Stimulated activated CD8-positive, alpha-beta memory T cell treated with anti-CD3 and anti-CD28 coated beads, Interleukin-7, amount 100 ng/mL, for 4 hours (primary cell): ENCODE measurements at places on chromosomes 6 and 20.

GRCh38 chr6:155187994-155188706 is 75.7 kb upstream of the CLDN20 start:
- DNase-seq = no peak

DNA sequence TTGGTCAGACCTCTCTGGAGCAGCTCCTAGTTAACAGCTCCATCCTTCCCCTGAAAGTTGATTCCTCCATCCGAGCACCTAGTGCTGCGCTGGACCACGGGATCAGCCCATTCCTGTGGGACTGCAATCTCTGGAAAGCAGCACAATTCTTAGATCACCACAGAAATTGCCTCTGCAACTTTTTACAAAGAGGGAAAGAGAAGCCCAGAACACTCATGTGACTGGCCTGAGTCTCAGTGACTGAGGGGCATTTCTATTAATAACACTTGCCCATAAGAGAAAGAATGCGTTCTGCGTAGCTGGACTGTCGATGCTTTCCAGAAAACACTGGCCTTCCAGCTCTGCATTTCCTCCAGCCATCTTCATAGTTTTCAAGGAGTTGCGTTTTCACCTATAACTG is 18.3 kb downstream of the MPC1 start:
- no peak for DNase-seq

GRCh38 chr6:5078121-5078669 is 6.9 kb upstream of the PPP1R3G start:
- no peak for DNase-seq

GRCh38 chr6:7042056-7042653 is 65.6 kb upstream of the RREB1 start:
- DNase-seq = no peak

- DNase-seq = no peak
Observed at GRCh38 chr6:135531954-135532490, 34.5 kb upstream of the AHI1 start.

GRCh38 chr6:11323666-11324452 is 91.4 kb upstream of the NEDD9 start:
- DNase-seq = no peak

GRCh38 chr6:150735341-150735851 is 130.1 kb upstream of the MTHFD1L start:
- no peak for DNase-seq

DNA sequence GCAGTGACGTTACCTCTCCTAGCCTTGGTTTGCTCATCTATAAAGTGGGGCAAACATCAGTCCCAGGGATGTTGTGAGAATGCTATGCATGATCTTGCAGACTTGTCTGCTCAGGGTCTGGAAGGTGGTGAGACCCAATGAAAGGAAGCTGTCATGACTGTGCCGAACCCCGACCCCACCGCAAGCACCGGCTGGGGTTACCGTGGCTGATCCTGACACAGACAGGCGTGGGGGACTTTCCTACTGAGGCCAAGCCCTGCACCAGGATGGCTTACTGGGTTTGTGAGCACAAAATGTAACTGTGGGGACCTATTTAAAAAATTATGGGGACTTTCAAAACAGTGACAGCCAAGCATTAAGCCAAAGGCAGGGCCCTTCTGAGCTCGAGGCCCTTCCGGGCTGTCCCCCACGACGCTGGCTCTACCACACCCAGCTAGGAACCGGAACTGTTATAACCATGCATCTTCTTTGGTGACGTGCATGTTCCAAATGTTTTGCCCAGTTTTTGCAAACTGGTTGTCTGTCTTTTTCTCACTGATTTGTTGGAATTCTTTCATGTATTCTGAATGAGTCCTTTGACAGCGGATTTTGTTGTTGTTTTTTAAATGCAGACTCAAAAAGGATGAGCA is 76.6 kb upstream of the PMEPA1 start:
- DNase-seq = no peak

DNA sequence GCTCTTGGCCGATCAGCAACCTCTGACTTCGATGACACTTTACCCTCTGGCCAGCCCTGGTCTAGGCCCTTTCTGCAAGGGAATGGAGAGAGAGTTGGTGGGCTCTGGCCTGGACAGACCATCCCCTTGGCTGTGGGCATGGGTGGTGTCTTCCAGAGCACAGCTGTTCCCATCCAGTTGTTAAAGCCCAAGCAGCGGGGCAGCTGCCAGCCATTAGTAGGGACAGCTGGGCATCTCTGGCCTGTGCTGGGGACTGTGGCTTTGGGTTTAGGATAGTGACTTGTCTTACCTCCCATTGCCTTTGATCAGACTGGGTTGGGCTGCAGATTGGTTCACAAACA is 2.8 kb downstream of the CDC25B start:
- no peak for DNase-seq

GRCh38 chr6:68710916-68711315 is 75.8 kb downstream of the ADGRB3 start:
- DNase-seq = no peak

GRCh38 chr6:90403489-90404381 is 107.1 kb upstream of the BACH2 start:
- DNase-seq = no peak

DNA sequence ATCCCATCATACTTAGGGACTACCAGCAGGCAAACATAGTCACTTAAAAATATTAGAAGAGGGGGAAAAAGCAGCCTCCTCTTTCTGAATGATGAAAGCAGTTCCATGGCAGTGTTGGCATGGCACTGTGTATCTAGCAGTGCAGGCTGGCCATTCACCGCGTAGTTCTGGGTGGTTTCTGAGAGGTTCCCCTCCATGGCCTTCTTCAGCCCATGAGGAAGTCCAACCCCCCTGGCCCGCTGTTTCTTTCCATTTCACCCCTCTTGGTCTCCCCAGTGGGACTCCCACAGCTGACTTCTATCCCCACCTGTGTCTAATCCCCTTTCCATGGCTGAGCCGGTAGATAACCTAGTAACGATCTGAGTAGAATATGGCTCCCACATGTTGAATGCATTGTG is 17.0 kb downstream of the PPARD start:
- no peak for DNase-seq

DNA sequence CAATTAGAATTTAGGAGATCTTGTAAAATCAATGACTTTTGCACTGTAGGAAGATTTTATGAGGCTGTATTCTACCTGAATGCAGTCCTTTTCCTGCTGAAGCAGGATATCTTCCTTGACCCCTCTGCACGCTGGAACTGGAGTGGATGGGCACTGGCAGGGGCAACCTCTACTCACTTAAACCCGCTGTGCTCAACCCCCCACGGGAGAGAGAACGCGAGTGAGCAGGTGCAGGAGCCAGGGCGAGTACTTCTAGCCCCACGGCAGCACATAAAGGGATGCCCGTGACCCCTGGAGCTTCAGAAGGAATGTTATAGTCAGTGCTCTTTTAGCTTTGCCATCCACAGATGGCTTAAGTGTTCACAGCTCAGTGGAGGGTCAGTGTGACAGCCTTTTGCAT is 1144.8 kb downstream of the EPHA7 start:
- no peak for DNase-seq

- DNase-seq = no peak
Observed at GRCh38 chr20:2524709-2525506, 11.5 kb upstream of the TMC2 start.

DNA sequence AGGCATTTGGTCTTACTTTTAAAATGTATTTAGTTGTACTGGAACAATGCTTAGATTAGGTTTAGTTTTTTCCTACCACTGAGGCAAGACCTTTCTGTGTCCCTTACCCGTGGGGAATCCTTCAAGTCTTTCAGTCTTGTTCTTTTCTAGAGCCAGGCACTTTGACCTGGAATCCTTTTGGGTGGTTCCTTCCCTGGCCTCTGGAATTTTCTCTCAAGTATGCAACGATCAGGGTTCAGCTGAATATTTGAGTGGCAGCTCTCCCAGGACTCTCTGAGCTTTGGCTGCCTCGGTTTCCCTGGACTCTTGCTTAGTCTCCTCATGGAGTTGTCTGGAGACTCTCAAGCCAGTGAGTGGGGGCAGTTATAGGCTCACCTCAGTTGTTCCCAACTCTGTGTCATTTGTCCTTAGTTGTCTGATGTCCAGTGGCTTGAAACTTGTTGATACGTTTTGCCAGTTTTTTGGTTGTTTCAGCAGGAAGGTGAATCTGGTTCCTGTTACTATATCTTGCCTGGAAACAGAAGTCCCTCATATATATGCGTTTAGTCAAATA is 118.1 kb downstream of the QKI start:
- DNase-seq = no peak

DNA sequence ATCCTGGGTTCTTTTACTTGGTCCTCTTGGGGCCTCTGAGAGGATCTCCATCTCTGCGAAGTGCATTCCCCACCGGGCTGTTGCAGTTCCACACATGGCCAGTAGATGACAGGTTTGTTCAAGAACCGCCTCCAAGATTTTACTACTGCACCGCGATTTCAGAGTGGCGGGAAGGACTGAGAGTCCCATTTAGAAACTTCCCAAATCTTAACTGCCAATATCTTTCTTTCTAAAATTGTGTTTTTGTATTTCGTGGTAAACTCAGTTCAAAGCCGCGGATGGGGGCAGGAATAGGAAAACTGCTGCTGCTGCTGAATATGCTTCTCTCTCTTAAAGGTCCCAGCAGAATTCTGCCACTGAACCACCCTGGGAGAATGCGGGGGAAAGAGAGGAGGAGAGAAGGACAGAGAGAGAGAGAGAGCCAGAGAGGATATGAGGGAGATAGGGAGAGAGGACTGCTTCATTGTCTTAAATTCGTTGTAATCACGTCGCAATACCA is 8.6 kb upstream of the BTNL2 start:
- peak; percentile 59 for DNase-seq

- no peak for DNase-seq
Observed at GRCh38 chr6:117494283-117494682, 11.8 kb downstream of the DCBLD1 start.

DNA sequence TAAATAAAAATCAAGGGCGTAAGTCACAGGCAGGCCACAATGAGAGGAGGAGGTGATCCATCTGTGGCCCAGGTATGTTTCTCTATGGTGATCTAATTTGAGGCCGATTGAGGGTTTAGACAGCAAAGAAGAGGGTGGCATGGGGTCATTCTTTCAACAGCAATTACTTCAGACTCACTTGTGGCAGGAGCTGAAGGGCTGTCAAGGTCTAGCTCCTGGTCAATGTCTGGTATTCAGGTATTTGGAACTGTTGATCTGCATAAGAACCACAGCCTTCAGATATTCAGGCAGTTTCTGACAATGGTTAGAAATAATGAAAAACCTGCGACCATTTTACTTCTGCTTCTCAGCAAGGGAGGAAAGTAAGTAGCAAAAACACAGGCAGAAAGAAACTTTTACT is 259.6 kb downstream of the FOXC1 start:
- DNase-seq = no peak

GRCh38 chr6:1076531-1077459 is 235.1 kb upstream of the FOXQ1 start:
- no peak for DNase-seq

DNA sequence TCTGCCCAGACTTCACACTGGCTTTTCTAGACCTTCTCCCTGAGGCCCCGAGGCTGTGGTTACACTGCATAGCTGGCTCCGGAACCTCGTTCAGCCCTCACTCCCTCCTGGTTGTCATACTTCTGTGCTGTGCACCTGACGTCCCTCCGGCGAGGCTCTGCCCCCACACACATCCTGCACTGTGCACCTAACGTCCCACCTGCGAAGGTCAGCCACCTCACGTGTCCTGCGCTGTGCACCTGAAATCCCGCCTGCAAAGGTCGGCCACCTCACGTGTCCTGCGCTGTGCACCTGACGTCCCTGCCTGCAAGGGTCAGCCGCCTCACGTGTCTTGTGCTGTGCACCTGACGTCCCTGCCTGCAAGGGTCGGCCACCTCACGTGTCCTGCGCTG is 111.0 kb upstream of the FRMD1 start:
- no peak for DNase-seq

GRCh38 chr20:11799281-11799684 is 118.4 kb upstream of the BTBD3 start:
- DNase-seq = no peak

GRCh38 chr20:2983508-2983907 is 59.9 kb upstream of the GNRH2 start:
- DNase-seq = no peak

DNA sequence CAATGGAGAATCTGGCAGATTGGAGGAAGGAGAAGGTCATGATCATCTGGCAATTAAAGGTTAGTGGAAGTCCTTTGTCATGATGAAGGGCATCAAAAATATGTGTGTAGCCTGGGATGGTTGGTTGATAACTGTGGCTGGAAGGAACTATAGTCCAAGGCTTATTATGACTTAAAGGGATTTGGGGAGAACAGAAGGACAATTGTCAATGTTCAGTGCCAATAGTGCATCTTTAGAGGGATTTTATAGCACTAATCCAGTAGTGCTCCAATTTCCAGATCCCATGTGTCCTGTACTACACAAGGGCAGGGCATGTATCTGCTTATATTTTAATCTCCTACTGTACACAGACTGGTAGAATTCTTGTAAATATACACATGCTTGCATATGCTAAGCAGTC is 5.0 kb upstream of the ZBTB24 start:
- no peak for DNase-seq

GRCh38 chr6:102389994-102390393 is 996.5 kb downstream of the GRIK2 start:
- DNase-seq = no peak

- DNase-seq = no peak
Observed at GRCh38 chr20:361561-361960, 14.7 kb downstream of the NRSN2 start.

DNA sequence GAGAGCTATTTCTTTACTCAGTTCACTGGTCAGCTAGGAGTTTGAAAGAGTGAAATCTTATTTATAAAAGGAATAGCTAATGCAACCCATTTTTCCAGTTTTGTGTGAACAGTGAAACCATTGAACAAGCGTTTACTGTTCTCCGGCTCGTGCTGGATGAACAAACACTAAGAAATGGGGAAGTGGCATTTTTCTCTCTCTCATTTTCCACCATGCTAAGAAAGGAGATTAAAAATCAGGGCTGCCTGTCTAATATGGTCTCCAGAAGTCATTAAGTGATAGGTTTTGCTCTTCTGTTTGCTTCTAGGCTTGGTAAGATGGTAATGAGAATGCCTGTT is 774 bp upstream of the SFT2D1 start:
- no peak for DNase-seq

GRCh38 chr6:68760941-68761676 is 126.0 kb downstream of the ADGRB3 start:
- no peak for DNase-seq
